ENCODE measurements at places on chromosomes 11 and 22.
A peak's percentile ranks its signal among the peaks of the same experiment; 100 is the strongest.

GRCh38 chr11:87176044-87176443 lies 138.3 kb downstream of the TMEM135 start:
- no peak for DNase-seq

DNA sequence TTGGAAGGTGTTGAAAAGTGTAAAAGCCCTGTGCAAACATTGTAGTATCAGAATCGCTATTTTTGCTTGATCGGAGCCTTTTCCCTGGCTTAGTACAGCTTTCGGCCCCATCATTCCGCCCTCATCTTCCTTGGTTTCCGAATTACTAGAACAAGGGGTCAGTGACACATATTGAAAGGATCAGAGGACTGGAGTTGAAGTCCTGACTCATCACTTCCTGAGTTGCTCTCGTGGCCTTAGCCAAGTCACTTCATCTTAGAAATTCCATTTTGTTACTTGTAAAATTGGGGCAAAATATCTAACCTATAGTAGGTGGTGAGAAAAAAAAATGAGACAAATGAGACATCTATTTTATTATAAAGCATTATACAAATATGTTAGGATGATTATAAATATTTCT lies 375.0 kb downstream of the NTM start:
- DNase-seq: no peak

DNA sequence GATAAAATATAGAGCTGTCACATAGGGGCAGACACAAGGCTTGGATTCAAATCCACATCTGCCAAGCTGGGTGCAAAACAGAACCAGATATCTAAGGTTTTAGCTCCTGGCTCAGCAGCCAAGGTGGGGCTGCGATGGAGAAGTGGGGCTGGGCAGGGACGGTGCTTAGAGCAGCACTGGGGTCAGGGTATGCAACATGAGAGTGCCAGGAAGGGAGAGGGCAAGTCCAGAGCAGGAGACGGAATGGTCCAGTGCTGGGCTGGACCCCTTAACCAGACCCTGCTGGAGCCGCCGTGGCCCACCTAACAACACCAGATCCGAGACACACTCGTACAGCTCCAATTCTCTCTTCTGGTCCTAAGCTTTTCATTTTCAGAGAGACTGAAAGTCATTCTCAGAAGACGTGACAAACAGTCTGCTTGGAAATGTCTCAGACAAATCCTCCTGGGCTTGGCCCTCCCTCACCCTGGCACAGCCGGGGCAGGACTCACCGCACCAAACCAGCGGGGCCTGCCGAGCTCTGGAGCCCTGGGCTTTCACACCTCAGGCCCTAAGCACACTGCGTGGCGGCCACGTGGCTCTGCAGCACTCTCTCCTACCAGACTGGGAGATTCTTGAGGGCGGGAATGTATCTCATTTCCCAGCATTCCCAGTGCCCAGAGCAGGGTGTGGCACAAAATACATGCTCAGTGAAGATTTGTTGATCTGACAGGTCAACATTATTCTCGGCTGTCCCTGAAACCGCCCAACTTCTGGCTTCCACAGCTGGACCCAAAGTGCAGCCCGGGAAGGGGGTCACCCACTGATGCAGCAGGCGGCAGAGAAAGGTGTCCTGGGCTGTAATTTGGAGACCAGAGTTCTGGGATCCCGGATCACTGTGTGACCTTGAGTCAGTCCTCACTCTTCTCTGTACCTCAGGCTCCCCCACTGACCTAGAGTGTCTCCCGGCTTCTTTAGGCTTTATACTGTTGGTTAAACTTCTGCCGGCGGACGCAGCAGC lies 11.6 kb downstream of the LRRC32 start:
- no peak for DNase-seq

DNA sequence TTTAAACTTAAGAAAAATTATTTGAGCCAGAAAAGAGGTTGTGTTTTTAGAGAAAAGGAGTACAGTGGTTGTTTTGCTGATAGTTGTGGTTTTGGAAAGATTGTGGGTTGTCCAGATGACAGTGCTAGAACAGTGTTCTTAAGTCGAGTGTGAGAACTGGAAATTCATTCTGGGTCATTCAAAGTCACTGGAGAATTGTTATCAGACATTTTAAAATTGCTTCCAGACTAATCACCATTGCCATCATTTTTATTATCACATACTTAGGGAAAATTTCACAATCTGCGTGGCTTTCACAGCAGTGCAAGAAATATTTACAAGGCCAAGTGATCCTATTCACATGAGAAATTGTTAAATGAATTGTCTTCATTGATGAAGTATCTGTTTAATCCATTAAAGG lies 242.2 kb upstream of the DDI1 start:
- no peak for DNase-seq

- no peak for DNase-seq
Measured at GRCh38 chr22:34784056-34784455, 281.9 kb upstream of the ISX start.

GRCh38 chr11:27081056-27081455 lies 40.4 kb downstream of the BBOX1 start:
- DNase-seq: no peak

GRCh38 chr11:41175304-41175972 lies 284.0 kb downstream of the LRRC4C start:
- no peak for DNase-seq

DNA sequence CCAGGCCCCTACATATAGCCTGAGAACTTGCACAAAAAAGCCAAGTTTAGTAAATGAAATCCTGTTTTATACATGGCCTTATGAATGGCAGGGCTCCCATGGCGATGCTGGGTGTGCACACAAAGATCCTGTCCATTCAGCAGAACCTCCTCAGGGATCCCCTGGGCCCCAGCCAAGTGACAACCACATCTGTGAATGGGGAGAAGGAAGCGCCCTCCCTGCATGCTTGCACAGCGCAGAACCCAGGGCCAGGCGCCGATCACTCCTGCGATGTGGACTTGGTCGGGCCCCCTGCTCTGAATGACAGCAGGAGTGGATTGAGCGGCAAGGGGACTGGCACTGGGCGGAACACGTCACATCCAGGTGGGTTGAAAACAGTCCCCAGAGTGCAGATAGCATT lies 4.5 kb upstream of the CDC42EP2 start:
- no peak for DNase-seq

DNA sequence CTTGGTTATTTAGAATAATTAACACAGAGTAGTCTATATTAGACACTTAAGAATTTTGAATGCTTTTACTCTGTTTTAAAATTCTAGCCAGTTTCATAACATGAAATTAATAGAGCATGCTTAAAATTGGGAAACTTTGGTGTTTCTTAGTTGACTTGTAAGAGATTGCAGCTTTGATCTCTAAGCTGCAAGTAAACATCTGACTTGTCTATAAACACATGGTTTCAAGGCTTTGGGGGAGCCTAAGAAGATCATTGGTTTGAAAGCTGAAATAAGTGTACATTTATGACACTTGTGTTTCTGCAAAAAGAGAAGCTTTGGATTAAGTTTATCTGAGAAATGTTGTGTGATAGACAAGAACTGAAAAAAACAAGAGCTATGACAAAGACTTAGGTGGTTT lies 37.8 kb downstream of the YAP1 start:
- no peak for DNase-seq

DNA sequence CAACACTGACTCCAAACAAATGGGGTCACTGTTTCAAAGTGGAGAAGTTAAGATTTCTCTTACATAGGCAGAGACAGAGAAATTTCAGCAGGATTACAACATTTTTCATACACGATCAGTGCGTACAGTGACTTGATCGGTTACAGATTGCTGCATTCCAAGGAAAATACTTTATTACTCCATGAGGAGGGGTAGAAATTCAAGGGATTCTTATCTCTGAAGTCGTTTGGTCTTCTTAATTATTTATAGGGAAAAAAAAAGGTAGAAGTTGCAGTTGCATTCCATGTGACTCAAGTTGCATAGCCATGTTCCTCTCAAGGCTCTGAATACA lies 10.7 kb upstream of the SMIM38 start:
- no peak for DNase-seq

GRCh38 chr11:129208863-129209262 lies 16.7 kb upstream of the ARHGAP32 start:
- no peak for DNase-seq

DNA sequence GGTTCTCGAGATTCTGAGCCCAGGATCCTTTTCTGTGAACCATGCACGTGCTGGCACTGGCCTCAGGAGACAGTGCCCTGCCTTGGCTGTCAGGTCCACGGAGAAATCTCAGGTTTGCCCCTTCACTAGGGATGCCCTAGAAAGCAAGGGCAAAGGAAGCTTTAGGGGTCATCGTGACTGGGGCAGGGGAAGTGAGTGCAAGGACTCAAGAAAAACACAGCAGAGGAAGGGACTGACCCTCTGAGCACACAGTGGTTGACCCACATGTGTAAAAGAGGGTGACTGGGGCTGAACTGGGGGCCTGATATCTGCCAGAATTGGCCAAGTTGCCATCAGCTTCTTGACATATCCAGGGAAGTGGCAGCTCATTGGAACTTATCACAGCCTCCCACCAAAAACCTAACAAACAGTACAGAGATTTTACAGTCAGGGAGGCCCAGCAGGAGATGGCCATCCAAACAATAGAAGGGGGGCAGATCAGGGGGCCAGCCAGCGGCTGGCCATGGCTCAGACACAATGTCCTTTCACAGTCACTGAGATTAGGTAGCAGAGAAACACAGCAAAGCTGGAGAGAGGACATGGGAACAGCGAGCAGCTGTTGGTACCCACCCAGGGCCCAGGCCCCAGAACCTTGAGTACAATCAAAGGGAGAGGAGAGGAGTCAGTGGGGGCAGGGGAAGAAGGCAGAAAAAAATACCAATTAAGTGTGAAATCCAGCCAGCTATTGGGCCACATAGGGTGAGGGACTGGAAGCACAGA lies 4.4 kb downstream of the TMEM121B start:
- no peak for DNase-seq

DNA sequence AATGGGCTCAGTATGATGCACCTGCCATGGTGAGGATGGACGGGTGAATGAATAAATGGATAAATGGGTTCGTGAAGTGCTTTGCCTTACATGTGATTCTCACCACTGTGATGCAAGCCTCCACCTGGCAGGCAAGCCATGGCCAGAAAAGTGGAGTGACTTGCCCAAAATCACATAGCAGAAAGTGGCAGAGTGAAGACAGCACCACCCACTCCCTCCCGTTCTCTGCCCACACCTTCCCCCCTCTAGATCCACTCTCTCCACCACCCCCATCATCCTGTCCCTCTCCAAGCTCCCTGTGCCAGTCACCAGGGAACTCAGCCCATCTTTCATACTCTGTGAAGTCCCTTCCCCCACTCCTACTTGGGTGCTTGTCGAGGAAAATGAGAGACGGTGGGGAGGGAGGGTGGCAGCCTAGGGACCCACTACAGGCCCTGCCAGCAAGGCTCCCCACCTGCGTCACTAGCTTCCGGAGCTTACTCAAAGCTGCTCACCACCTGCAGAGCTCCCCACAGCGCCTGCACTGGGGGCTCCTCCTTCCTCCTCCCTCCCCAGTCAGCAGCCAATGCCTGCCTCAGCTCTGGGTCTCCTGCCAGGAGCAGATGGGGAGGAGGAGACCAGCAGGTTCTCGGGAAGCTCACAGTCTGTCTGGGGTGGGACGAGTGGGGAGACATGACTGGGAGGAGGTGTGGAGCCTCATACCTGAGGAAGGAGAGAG lies 82.3 kb downstream of the PDE2A start:
- DNase-seq: peak; percentile 58

- no peak for DNase-seq
Measured at GRCh38 chr22:45722006-45722405, 50.4 kb downstream of the ATXN10 start.

GRCh38 chr11:132901638-132902471 lies 630.4 kb downstream of the OPCML start:
- no peak for DNase-seq

- DNase-seq: no peak
Measured at GRCh38 chr11:12693094-12693478, 18.9 kb downstream of the TEAD1 start.

DNA sequence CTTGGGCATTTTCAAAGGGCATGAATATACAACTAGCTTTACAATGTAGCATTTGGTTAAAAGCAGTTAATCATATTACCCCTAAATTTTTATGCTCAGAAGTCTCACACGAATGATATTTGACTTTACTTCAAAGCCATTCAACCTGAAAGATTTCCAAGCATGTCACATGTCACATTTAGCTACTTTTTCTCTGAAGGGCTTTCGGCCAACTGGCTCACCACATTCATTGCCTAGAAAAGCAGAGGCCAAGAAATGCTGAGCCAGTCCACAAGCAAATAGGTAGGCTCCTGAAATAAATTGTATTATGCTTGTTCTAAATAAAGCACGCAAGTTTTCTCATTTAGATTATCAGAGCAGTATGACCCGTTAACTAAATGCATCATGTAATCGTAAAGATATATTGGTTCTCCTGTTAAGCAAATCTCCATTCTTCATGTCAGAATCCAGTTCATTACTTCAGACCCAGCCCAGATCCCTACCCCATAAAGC lies 30.6 kb downstream of the PAX6 start:
- no peak for DNase-seq

DNA sequence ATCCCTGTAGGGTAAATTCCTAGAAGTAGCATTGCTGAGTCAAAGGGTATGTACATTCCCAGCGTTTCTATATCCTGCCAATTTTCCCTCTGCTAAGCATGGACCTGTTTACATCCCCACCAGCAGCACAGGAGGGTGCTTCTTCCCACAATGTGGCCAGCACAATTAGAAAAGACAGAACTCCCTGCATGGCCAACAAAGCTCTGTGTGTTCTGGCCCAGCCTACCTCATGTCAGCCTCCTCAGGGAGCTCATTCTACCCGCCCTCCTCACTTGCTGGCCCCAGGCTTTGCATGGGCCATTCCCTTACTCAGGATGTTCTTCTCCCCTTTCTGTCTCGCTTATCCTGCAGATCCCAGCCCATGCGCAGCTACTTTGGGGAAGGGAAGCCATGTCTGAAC lies 186.1 kb downstream of the DSCAML1 start:
- DNase-seq: no peak

DNA sequence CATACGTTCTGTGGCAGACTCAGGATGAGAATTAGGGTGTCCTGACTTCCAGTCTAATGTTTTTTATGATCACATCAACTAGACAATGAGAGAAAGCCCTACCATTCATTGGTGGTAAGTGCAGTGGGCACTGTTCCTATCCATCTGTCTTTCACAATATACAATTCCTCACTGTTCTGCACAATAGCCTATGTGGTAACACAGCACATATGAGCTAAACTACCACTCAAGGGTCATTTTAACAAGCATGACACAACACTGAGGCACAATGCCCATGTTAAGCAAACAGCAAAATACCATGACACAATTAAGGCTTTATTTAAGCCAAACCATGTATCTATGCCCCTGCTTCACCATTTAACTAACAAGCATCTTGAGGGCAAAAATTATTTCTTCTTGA lies 52.3 kb downstream of the SIK3 start:
- DNase-seq: no peak

DNA sequence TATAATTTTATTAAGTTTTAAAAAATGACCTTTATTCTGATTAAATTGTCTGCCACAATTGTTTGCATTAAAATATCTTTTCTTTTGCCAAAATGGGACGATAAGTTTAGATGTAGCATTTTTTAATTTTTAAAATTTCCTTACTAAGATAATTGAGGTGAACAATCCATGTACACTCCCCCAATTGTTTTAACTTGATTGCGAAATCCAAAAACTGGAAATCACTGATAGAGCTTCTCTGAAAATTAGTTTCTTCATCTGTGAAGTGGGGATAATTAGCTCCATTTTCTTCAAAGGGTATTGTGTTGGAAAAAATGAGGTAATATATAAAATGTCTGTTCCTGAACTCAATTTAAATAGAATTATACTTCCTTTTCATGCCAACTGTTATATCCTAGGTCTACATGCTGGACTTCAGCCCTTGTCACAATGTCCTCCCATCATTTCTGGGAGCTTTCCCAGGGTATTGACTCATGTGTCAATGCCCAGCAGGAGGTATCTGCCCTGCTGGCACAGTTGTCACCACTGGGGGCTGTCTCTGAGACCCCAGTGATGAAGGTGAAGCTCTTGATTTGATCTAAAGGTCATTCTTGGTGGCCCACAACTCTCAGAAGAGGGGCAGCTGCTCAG lies 28.7 kb upstream of the NAV2 start:
- no peak for DNase-seq

Measured in activated gamma-delta T cell treated with Interleukin-2 at 50 U/mL for 16 hours (primary cell).